CD14-positive monocyte (primary cell): ENCODE measurements at places on chromosomes 2 and 18.

DNA sequence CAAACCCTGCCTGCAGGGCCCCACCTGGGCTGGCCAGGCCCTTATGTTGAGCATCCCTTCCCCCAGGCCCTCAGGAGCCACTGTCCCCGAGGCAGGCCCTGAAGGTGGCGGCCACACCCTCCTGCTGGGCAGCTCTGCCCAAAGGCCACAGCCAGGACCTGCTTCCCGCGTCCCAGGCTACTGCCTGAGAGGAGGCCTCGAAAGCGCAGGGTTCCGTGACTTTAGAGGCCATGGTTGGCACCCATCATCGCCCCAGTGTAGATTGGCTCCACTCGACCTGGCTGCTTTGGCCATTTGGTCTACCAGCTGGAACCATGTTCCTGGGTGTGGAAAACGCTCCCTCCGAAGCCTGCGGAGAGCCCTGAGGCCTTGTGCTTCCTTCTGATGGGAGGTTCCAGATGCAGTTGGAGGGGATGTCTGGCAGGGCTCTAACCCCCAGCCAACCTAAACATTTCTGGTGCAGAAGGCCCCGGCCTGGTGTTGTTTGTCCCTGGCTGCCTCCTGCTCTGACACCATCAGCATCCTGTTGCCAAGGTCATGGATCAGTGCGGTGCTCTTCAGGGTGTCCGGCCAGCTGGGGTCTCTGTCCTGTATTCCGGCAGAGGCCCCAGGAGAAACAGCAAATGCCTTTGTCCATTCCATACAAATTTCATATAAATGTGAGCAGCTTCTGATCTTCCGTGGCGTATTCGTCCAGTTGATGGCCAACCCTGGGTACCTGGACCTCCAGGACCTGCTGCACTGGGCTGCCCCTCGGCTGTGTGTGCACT, 14.7 kb downstream of the CAPN10 start:
- DNase-seq: no peak

GRCh38 chr18:48767090-48767690, 183.6 kb downstream of the SMAD7 start:
- no peak for DNase-seq

GRCh38 chr2:8500124-8501054, 181.5 kb upstream of the ID2 start:
- peak; percentile 48 for DNase-seq

- no peak for DNase-seq
These were observed 100.9 kb upstream of the CELF4 start for GRCh38 chr18:37666451-37666850.

GRCh38 chr2:103232865-103233264, 471.0 kb downstream of the TMEM182 start:
- DNase-seq: no peak

GRCh38 chr18:41466436-41467160, 488.4 kb upstream of the PIK3C3 start:
- DNase-seq: no peak

- no peak for DNase-seq
These were observed 17.3 kb upstream of the ME2 start for GRCh38 chr18:50861617-50862016.

DNA sequence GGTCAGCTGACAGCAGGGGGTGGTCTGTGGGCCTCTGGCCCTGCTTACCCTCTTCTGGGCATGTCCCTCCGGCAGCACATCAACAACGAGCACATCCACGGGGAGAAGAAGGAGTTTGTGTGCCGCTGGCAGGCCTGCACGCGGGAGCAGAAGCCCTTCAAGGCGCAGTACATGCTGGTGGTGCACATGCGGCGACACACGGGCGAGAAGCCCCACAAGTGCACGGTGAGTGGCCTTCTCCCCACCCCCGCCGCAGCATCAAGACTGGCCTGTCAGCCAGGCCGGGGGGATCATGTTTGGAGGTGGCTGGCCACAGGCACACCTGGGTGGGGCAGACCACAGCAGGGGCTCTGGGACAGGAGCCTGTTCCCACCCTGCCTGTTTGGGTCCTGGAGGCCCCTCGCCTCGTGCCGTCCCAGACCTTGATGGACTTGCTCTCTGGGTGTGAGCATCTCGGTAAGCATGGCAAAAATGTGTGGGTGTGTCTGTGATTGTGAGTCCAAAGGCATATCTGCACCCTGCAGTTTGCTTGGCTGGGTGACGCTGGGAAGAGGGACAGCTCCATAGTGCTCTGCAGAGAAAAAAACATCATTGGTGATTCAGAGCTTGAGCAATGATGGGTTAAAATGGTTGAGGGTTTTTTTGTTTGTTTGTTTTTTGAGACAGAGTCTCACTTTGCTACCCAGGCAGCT, 242.8 kb downstream of the GLI2 start:
- no peak for DNase-seq

- DNase-seq: no peak
These were observed 242.6 kb upstream of the TCF4 start for GRCh38 chr18:55830544-55830943.

- no peak for DNase-seq
These were observed 1774.8 kb upstream of the CELF4 start for GRCh38 chr18:39340418-39340817.

GRCh38 chr18:48742706-48743475, 204.1 kb downstream of the CTIF start:
- peak; percentile 81 for DNase-seq

DNA sequence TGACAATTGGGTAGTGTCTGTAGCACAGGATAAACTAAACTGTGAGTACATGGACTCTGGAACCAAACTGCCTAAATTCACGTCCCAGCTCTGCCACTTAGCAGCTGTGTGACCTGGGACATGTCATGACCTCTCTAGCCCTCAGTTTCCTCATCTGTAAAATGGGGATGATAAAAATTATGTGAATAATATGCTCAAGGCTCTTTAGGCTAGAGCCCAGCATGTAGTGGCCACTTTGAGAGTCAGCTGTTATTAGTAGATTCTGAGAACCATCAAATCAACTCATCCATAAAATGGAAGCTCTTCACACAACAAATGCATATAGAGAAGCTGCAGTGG, 87.7 kb downstream of the INPP5D start:
- no peak for DNase-seq

- DNase-seq: no peak
These were observed 648.9 kb upstream of the SALL3 start for GRCh38 chr18:78330766-78331165.

DNA sequence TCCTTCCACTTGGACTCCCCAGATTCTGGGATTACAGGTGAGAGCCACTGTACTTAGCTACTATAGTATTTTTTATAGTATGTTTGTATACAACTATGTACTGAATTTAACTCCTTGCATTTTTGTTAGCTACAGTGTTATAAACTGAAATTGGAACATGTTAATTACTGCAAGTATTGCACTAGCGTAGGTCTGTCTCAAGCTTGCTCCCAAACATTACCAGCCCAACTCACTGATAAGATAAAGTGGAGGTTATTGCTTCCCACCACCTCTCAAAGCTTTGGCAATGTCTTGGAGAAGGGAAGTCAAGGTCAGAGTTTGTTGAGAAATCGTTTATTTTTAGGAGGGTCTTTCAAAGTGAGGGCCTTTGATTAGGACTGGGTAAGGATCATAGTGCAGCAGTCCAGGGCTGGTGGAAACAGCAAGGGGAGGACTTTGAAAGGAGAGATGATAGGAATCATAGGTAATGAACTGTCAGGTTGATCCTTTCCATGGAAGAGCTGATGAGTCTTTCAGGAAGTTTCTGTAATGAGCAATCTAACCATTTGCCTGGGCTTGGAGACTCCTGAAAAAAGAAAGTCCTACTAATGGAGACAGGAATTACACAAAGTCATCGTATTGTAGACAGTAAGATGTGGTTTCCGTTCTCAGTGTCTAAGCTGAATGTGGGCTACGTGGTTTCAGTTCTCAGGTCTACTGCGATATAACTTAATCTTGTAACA, 257.1 kb downstream of the MYO3B start:
- DNase-seq: no peak

- no peak for DNase-seq
These were observed 594.8 kb upstream of the ZEB2 start for GRCh38 chr2:145114726-145115125.

- no peak for DNase-seq
These were observed 25.0 kb upstream of the MAP3K20 start for GRCh38 chr2:173050684-173051083.

- no peak for DNase-seq
These were observed 94.6 kb downstream of the CDC42EP3 start for GRCh38 chr2:37576831-37577230.

DNA sequence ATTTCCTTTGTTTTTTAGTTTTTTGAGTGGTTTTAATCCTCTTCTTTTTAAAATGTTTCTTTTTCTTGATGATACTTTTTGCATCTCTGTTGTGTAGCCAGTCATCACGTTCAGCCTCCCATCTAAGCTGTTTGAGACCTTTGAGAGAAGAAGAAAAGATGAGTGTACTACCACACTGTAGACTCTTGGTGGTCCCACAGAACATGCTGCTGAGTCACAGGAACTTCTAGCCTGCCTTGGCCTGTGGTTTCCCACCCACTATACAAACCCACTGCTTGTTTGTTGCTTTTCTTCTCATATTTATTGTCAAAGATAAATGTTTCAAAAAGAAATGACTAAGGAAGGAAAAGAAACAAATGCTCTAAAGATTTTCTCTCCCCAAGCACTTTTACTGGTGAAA, 5.5 kb downstream of the CEBPZOS start:
- DNase-seq: no peak

GRCh38 chr18:65082907-65083306, 667.9 kb upstream of the CDH7 start:
- DNase-seq: no peak

DNA sequence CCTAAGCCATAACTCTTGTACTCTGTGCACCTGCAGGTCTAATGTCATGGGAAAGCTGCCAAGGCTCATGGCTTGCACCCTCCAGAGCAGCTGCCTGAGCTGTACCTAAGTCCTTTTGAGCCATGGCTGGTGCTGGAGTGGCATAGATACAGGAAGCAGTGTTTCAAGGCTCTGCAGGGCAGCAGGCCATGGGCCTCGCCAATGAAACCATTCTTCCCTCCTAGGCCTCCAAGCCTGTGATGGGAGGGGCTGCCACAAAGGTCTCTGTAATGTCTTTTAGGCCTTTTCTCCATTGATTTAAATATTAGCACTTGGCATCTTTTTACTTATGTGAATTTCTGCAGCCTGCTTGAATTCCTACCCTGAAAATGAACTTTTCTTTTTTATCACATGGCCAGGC, 108.5 kb downstream of the PTH2R start:
- DNase-seq: no peak

- no peak for DNase-seq
These were observed 94.2 kb upstream of the STPG4 start for GRCh38 chr2:47249157-47249900.

GRCh38 chr2:72570413-72570812, 255.4 kb downstream of the EXOC6B start:
- DNase-seq: no peak

GRCh38 chr2:228902176-228902575, 368.9 kb downstream of the PID1 start:
- no peak for DNase-seq

DNA sequence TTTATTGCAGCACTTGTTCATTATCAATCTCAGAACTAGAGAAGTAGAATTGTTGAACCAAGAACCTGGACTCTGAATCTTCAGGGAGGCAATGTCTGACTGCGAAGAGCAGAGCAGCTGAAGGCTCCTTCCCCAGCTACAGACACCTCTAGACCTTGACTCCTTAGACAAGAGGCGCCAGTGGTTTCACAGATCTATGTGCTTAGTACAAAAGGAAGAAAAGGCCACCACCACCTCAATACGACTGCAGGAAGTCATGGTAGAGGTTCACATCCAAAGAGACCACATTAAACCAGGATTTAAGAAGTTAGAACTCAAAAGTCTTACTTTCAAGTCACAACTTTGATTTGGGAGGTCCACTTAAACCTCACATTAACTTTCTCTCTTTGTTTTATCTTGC, 158.1 kb upstream of the VRK2 start:
- no peak for DNase-seq

- no peak for DNase-seq
These were observed 225.7 kb downstream of the XIRP2 start for GRCh38 chr2:167114018-167114417.

DNA sequence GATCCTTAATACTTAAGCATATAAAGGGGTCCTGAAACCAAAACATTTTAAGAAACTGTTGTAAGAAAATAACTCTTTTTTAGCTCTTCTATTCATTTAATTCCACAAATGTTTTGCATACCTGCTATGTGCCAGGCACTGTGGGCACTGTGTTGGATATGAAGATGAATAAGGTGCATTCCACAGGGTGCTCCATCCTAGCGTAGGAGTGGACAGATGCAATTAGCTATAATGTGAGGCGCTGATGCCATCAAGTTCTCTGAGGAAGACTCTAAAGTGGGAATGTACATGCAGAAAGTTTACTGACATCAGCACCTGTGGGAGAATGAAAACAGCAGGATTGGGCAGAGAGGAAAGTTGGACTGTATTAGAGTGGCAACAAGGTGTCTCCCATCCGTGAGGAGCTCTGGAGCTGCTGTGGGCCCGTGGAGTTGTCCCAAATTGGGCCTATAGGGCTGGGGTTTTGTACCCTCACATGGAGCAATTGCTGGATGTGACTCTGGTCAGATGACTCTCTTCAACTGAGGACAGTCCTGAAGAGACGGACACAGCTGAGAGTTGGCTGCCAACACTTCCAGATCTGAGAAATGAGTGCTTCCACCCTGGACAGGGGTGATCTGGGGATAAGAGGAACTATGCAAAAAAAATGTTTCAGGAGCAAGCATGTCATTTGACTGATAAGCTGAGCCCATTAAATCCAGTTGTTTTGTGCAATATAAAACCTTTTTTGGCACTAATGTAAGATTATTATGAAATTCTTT, 22.3 kb downstream of the CD8A start:
- no peak for DNase-seq

GRCh38 chr2:129717560-129718130, 261.8 kb upstream of the RAB6C start:
- no peak for DNase-seq

DNA sequence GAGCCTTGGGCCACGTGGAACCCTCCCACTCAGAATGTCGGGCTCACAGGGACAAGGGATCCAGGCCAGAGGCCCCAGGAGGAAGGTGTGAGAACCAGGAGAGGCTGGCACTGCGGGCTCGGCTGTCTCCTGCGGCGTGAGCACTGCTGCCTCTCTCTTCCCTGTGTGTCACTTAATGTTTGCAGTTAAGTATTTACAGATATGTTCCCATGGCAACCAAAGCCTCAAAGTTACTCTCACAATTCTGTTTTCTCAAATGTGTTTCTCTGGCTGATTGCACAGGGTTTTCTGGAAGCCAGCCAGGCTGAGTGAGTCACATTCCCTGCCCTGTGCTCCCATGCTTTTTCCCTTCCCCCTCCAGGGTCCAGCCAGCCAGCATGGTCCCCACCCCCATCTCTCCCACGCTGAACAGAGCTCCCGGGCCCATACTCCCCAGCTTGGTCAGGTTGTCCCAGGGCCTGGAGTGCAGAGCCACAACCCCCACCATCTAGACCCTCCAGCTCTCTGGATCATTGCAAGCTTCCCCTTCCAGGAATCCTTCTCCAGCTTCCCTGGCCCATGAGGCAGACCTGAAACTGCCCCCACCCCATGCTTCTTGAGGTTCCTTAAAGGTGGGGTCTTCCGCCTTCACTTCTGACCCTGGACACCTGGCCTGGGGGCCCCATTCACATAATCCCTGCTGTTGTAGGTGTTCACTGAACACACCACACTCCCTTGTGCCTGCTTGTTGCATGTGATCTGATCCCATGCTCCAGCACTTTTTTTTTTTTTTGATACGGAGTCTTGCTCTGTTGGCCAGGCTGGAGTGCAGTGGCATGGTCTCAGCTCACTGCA, 265.9 kb downstream of the CELF4 start:
- DNase-seq: peak; percentile 27
